ENCODE measurements at places on chromosomes 1 and 21.

DNA sequence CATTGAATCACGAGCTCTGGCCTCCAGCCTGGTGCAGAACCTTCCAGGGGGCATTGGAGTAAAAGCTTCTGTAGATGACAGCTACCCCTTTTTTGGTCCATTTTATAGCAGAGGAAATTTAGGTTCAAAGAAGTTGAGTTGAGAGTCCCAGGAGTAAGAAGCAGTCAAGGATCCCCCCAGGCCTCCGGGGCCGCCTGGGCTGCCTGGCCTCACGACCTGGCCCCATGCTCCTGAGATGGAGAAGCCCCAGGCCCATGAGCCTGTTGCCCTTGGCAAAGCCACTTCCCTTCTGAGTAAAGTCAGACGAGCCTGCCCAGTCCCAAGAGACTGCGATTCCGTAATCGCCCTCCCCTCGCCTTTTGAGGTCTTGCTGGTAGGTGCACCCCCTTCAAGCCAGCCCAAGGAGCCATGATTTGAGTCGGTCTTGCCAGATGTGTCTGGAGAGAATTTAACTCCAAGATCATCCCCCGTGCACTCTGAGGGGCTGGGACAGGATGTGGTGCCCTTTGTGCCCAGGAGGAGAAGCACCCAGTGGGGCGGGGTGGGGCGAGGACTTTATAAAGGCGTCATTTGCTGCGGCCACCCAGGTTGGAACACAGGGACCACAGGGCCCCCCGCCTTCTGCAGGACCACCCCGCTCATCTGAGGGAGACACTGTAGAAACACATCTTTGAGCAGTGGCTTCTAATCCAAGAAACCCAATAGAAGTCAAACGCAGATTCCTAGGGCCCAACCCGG lies 30.1 kb downstream of the PDE9A start:
- no peak for DNase-seq

GRCh38 chr1:215082532-215083382 lies at the start of gene KCNK2:
Gene KCNK2, plus strand, starts transcription at chr1:215082737. Its CDS starts 649 bp downstream, at chr1:215083386.
- no peak for DNase-seq

DNA sequence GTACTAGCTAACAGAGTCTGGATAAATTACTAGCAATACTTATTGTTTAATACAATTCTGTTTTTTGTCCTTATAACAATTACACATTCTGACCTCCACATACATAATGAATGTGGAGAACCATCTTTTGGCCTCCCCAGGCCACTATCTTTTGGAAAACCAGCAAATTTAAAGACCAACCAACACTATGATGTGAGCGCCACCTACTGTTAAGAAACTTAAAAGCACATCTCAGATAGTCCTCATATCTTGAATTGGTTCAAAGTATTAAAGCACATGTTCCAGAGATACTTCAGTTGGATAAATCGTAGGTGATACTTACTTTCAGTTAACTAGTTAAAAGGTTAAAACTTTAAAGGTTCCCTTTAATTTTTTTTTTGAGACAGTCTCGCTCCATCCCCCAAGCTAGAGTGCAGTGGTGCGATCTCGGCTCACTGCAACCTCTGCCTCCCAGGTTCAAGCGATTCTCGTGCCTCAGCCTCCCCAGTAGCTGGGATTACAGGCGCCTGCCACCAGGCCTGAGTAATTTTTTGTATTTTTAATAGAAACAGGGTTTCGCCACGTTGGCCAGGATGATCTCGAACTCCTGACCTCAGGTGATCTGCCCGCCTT lies 29.3 kb upstream of the USP1 start:
- peak; percentile 42 for DNase-seq

DNA sequence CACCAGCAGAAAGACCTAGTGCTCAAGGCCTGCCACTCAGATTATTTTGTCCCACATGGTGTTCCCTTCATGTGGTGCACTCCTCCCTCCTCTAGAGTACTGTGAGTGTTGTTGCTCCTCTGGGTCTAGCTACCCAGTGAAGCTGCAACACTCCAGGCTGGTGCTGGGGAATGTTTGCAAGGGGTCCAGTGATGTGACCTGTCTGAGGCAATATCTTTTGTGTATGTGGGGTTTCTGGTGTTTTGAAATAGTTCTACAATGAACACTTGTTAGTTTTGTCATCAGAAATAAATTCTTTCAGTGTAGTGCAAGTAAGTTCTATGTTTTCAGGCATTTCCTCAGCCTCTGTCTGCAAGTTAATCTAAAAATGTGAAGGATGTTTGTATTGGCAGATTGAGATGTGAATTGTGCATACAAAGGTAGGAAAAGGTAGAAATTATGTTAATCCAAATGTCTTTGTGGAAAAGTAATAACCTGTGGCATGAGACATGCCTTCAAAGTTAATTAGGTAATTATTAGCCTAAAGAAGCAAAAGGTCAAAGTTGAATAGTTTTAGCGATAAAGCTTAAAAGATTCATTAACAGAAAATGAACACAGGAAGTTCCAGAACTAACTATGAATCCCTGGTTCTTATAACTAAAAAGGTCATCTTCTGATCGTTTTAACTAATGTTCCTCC lies 616.8 kb downstream of the LTN1 start:
- DNase-seq, result peak; percentile 74

- no peak for DNase-seq
Observed at GRCh38 chr1:218591966-218592365, 246.8 kb downstream of the TGFB2 start.

DNA sequence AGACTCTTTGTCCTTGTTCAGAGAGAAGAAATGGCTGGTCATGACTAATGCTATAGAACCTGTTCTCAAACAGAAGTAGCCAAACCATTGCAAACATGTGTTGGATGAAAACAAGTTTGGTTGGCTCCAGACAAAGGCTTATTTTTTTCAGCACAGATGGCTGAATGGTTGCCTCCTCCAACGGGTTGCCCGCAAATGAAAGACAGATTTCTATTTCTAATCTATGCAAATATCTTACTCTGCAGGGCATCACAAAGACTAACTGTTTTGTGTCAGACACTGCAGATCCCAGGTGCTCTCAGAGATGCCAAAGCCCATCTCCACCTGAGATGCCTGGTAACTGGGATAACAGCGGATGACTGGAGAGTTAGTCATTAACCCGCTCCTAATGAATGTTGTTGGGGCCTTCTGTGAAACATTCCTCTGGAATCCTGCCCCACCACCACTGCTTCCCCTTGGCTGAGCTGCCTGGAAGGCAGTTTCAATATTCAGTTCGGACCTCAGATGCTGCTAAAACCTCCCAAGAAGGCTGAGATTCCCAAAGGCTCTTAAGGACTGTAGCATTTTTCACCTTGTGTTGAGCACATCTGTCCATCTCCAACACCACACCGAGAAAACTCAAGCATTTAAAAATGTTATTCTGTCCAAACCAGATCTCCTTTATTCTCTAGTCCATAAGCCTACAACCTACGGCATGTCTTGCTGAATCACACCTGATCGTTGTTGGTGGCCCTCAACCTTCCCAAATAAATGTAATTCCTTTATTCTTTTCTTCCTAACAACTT lies 104.4 kb downstream of the PTPN14 start:
- peak; percentile 68 for DNase-seq

DNA sequence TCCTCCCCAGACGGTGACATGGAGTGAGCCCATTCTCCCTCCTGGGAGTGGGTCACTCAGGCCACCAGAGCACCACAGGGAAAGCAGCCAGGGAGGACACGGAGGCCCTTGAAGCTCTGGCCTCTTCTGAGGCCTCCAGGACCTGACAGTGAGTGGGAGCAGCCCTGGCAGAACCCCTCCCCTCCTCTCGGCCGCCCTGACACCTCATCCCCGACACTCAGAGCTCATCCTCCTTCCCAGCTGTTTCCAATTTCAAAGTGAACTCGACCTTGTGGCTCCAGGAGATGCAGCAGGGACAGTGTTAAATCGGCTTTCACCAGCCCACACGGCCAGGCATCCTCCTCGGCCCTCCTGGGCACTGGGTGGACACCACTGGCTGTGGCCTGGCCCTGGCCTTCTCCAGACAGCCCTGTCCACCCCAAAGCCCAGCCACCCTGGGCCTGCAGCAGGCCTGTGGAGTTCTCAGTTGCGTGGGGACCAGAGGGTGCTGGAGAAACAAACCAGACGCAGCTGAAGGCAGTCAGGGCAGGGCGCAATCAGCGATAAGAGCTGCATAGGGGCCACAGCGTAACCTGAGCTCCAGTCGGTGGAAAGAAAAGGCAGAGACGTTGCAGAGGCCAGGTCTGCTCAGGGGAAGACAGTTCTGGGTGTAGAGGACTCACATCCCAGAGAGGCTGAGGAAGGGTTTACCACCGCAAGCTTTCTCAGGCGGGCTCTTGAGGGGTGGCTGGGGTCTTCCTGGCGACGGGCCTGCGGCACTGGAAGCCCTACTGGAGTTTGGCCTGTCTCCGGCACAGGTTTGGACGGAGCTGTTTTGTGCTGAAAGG lies 27.1 kb downstream of the FTCD start:
- DNase-seq, result peak; percentile 39

DNA sequence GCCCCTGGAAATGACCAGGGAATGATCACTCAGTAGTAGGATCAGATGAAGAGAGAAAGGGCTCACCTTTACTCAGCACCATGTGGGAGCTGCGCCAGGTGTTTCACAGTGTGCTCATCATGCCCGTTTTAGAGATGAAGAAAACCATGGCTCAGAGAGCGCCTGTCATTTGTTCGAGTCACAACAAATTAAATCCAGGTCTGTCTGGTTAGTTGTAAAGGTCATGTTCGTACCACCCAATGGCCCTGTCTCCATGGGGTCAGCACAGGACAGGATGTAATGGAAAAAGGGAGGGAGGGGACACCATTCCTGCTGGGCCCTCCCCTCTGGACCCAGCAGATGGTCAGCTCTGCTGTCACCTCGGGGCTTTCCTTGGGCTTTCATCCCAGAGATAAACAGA lies 15.2 kb downstream of the KIRREL1 start:
- peak; percentile 22 for DNase-seq

- peak; percentile 21 for DNase-seq
Observed at GRCh38 chr21:35643176-35643575, 417.1 kb downstream of the SETD4 start.

DNA sequence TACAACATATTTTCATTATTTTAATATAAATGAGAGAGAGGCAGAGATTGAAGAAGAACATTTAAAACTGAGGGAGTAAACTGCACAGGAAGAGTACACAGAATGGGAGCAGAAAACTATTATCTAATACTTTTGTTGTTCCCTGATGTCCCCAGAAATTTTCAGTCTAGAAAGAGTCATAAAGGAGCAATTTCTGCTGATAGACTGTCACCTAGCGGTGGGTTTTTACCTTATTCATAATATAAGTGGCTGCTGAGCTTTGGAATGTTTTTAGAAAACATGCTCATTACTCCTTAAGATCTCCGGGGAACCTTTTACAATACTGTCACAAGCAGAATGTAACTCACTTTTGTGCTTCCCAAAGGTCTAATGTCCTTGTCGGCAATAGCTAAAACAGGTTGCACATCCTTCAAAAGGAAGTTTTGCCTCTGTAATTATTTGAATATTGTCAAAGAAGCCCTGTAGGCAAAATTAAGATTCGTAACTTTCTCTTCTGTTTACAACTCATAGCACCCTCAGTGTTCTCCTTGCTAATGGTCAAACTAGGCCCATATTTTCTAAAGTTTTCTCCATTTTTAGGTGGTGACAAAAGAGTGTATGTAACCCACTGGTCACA lies 4.9 kb upstream of the NPL start:
- DNase-seq, result peak; percentile 38

GRCh38 chr1:165350840-165351239 lies 5.7 kb downstream of the LMX1A start:
- DNase-seq, result no peak

DNA sequence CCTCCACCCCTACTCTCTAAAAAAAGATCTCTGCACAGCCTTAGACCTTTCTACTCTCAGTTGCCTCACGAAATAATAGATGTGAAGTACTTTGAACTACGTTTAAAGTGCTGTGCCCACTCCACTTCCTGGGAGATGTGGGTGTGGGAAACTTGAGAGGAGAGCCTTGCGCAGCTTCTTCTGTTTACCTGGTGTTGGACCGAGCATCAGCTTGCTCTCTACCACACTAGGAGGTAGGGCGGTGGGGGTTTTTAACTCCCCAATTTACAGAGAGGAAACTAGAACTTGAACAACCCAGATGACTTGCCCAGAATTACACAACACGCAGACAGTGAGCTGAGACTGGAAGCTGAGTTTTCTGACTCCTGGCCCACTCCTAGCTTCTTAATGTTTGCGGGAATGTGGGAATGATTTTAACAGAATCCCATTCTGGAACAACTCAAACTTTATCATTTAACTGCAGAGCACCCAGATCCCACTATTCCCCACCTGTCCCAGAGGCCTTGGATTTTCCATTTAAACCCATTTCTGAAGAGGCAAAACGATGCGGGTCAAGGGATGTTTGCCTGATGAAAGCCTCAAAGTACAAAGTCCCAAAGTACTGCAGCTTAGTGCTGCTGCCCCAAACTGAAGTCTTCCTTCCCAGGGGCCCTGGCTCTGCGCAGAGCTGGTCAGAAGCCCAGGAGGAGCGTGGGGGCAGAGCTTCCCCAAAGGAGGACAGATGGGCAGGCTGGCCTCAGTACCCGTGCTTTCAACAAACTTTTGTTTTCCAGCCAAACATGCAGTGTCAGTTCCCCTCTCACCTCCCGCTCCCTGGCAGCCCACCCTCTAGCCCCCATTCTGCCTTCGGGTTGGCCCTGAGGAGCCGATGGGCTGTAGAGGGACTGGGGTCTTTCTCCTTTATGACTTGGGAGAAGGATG lies 19.0 kb downstream of the BTG2 start:
- DNase-seq, result no peak

GRCh38 chr1:154791292-154792166 lies 78.6 kb downstream of the KCNN3 start:
- DNase-seq, result peak; percentile 6

DNA sequence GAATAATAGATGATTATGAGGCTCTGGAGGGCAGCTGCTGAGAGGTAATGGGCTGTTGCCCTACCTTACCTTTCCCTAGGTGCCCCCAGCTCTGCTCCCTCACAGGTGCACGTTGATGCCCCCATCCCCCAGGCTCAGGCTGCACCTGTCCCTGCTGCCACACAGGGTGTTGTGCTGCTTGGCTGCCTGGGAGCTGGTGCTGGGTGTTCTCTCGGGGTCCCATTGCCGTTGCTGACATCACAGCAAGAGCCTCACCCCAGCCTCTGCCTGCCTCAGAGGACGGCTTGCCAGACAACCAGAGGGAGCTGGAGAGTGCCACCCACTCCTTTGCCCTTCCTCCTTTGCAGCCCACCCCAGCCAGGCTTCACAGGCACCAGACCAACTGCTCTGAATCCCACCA lies 31.4 kb upstream of the DMBX1 start:
- DNase-seq, result no peak

DNA sequence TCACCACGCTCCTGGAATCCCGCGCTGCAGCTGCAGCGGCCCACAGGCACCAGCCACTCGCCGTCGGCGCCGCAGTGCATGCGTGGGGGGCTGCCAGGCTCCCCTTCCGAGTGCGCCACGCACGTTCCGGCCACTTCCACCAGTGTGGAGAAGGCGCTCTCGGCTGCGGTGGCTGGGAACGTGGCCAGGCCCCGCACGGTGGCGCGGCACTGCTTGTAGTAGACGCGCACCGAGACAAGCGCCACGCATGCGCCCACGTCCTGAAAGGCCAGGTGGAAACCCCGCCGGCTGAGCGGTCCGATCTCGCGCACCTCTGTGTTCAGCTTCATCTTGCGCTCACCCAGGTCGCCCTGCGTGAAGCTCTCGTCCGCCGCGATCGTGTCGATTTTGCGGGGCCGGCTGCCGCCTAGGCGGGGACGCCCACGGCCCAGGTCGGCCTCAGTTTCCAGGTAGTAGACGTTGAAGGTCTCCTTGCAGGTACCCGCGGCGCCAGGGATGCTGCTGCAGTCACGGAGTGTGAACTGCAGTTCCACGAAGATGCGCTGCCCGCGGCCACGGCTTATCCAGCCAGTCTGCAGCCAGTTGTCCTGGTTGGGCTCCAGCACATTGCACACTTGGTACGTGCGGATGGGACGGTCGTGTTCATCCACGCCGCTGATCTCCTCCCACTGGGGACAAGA lies 3.4 kb downstream of the EPHA10 start:
- DNase-seq, result no peak

GRCh38 chr1:226397955-226398636 lies 9.8 kb downstream of the PARP1 start:
- DNase-seq, result no peak

All from fibroblast of gingiva (primary cell).